ENCODE measurements at places on chromosomes 12 and 14.

- DNase-seq = no peak
Measured at GRCh38 chr12:55171445-55171844, 45.2 kb downstream of the OR9K2 start.

DNA sequence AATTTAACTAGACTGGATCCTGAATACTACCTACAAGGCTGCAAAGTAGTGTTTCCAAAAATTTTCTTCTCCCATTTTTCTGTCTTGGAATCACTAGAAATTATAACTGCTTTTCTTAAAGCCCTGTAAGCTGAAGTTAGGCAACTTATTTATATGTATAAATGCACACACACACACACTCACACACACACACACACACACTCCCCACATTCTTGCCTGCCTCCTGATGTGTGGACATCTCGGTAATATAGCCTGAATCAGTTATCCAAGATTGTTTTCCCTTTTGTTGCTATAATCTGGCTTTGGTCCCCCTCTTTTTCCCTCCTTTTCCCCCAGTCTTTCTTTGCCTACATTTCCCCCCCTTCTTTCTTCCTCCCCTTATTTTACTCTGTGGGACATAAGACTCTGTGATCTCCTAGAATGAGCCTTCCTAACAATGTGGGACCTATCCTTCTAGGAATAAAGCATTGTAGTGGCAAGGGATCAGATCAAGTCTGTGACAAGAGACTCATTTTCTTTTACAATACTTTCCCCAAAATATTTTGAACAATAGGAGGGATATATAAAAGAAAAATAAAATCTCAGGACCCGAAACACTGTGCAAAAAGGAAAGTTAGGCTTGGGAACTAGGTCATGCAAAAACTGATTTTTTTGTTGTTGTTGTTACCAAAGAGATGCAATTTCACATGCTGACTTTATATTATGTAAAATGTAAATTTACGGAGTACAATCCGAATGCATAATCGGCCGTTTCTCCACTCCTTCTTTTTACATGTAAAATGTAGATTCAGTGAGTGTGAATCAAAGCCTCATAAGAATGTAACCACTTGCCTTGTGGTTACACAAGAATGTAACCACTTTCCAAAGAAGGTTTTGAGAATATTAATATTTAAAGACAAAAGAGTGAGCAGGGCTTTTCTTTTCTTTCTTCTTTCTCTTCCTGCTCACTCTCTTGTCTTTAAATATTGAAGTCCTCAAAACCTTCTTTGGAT, 26.3 kb upstream of the CD69 start:
- no peak for DNase-seq

- no peak for DNase-seq
Measured at GRCh38 chr14:68392393-68393141, 400.3 kb downstream of the ZFP36L1 start.

GRCh38 chr12:88062474-88062873, 33.3 kb upstream of the C12orf50 start:
- DNase-seq = no peak

DNA sequence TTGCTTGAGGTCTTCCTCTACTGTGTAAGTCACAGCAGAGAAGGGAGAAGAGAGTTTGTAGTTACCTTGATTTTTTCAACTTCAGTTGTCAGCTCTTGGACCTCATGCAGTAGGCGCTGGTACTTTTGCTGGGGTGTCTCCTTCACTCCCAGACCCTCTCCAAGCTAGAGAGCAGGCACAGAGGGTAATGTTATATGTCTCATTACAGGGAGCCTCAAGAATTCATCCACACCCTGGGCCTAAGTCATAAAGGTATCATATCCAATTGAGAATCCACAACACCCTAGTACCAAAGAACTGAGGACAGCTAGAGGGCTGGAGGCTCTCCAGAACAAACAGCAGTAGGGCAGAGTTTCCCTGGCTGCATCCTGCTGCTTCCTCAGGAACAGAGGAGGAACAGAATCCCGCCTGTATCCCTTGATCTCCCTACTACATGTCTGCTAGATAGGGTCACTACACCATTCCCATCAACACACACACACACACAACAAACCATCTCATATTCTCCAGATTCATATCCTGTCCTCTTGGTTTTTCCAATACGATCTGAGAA, 11.9 kb downstream of the DCTN2 start:
- no peak for DNase-seq

GRCh38 chr12:124440841-124441381, 126.5 kb downstream of the NCOR2 start:
- no peak for DNase-seq

- no peak for DNase-seq
Measured at GRCh38 chr12:58761308-58761707, 159.0 kb downstream of the LRIG3 start.
